Smooth muscle cell of the brain vasculature (primary cell): ENCODE measurements at places on chromosomes 5 and 9.
A peak's percentile ranks its signal among the peaks of the same experiment; 100 is the strongest.

- DNase-seq, result no peak
These were observed 96.6 kb downstream of the UBAP2 start for GRCh38 chr9:33952066-33952465.

DNA sequence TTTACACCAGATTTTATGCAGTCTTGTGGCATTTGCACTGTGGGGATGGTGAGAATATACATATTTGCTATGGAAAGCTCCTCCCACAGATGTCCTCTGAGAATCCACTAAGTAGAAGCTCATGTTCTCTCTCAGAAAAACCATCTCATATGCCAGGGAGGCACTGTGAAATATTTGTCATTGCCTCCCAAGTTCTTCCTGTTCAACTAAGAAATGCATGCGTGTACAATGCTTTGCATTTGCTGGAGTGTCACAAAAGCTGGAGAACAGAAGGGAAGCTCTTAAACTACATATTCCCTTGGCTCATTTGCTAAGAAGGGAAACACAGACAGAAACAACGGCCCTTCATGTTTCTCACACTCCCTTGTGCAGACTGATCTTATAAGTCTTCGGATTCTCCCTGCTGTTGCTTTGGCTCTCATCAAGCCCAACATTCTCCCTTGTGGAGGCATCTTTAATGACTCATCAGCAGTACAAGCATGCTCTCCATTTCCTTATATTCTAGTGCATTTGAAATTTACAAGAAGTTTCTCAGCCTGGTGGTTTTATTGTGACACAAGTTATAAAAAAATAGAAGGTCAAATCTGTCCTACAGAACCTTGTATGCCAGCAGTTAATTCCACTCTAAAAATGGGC, 220.6 kb downstream of the TRIM36 start:
- no peak for DNase-seq

DNA sequence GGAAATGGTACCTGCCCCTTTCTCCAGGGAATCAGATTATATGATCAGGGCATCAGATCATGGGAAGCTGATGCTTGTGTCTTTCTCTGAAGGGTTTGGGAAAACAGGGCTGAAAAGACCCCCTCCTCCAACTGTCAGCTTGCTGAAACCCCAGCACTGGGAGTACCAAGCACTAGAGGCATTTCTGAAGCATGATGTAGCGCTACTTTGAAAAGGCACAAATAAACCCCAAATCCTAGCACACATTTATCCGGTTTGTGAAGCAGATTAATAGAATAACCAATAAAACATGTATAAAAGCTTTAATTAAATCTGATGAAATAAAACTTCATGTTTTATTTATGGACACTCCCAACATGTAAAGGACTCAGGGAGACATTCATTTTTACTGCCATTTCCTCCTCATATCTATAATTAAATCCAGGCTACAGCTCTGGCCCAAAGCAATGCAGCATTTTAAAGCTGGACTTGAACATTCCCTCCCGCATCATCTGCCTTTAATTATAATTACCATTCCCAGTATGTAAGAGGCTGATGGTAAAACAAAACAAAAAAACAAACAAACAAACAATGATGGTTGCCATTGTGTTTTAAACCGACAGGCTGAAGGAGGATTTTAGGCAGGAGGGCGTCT, 298.2 kb upstream of the RFX3 start:
- no peak for DNase-seq

DNA sequence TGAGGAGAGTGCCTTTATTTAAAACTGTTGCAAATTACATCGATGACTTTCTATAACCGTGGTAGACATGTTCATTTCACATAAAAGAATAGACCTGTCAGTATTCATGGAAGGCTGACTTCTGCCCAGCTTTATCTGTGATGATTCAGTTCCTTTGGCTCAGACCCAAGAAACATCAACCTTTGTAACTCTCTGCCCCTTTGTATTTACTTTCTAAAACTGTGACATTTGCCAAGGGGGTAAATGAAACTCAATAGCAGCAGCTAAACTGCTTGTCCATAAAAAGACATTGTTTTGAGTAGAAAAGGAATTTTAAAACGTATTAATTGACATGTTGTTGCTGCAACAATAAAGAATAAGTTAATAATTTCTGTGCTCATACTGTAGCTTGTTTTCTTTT, 137.8 kb upstream of the ANKH start:
- DNase-seq, result peak; percentile 85

- no peak for DNase-seq
These were observed 203.9 kb downstream of the FBN2 start for GRCh38 chr5:128334010-128334716.

DNA sequence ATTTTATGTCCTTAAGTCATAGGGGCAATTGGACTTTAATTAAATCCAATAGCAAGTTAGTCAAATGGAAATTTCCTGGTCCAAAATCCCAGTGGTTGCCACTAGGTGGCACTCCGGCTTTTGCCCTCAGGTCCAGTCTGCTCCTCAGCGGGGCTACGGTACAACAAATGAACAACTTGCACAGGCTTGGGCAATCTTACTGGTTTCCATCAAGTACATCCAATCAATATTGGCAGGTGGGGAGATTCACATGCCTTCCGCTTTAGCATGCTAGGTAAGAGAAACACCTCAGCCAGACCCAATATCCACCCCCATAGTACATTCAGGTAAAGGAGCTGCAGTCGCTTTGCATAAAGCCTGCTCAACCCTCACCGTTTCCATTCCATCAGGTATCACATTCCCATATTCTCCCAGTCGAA, 6.3 kb upstream of the MXD3 start:
- DNase-seq, result peak; percentile 56

DNA sequence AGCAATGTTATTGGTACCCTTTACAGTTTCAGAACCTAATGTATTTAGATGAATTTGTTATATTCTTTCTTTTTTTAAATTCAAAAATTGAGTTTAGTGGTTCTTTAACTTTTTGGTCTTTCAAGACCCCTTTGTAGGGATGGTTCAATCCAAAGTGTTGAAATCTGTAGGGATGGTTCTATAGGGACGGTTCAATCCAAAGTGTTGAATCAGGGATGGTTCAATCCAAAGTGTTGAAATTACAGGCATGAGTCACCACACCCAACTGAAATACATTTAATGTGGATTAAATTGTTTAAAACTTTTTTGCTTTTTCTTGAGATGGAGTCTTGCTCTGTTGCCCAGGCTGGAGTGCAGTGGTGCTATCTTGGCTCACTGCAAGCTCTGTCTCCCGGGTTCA, 30.6 kb downstream of the SNX2 start:
- no peak for DNase-seq

DNA sequence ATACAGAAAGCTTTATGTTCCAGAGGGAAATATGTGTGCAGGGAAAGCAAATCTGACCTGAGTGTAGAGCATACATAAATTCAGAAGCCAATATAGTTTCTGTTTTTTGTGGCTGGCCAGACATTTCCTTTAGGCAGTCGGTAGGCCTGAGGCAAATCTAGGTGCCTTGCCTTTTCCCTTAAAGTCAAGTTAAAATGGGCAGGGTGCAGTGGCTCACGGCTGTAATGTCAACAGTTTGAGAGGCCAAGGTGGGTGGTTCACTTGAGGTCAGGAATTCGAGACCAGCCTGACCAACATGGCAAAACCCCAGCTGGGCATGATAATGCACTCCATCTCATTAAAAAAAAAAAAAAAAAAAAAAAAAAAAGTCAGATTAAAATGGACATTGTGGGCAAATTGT, 31.2 kb downstream of the PHAX start:
- DNase-seq, result no peak

- DNase-seq, result no peak
These were observed 555.3 kb upstream of the ZNF462 start for GRCh38 chr9:106307670-106308069.

DNA sequence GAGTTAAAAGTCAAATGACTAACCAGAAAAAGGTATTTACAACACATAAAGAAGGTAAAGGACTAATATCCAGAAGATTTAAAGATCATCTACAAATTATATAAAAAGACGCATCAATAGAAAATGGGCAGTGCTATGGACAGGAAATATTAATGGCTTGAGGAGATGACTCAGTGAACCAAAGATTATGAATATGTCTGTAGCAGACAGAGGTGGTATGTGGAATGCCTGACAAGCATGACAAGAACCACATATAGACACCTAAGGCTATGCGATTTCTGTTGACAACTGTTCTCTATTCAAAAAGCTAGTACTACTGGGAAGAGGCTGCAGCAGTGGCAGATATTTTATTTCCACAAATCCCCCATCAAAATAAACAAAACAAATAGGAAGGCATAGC, 177.0 kb upstream of the SH3GL2 start:
- no peak for DNase-seq

DNA sequence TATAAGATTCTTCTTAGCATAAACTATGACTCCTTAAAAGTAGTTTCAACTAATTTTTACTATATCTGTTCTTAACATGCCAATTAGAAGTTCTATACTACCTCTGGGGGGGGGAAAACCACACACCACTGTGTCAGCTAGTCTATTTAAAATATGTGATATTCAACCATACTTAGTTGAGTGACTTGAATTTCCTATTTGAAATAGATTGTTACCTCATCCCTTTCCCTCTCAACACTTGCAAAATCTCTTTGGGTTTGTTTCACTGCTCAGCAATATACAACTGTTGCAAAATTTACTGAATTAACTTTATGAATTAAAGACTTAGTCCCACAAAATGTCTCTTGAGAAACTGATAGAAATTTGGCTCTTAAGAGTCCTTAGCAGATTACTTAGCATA, 151.1 kb upstream of the POU5F2 start:
- DNase-seq, result no peak

GRCh38 chr5:170269579-170269978, 28.0 kb downstream of the LCP2 start:
- no peak for DNase-seq

- no peak for DNase-seq
These were observed 124.6 kb downstream of the ACER2 start for GRCh38 chr9:19533373-19533772.

- DNase-seq, result no peak
These were observed 49.9 kb upstream of the DAPK1 start for GRCh38 chr9:87447547-87448432.

- DNase-seq, result no peak
These were observed 465.4 kb downstream of the ICE1 start for GRCh38 chr5:5887833-5888232.

DNA sequence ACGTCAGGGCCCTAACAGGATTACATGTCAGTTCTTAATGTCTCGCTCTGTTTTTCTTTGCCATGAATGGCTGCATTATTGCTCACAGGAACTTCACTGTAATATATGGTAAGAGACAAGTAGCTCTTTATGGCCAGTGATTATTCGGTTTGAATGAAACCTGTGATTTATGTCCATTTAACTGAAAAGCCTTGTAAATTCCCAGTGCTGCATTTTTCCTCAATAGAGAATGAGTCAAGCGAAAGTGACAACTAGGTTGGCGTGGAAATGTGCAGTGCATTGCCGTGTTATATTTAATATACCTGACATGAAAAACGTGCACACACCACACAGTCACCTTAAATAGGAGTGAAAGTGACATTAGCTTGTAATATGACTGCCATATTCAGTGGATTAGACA, 163.1 kb downstream of the PBX3 start:
- DNase-seq, result no peak

GRCh38 chr5:4001004-4001403, 405.4 kb downstream of the IRX1 start:
- no peak for DNase-seq

GRCh38 chr9:131330814-131331600, 41.5 kb downstream of the PLPP7 start:
- DNase-seq, result no peak

DNA sequence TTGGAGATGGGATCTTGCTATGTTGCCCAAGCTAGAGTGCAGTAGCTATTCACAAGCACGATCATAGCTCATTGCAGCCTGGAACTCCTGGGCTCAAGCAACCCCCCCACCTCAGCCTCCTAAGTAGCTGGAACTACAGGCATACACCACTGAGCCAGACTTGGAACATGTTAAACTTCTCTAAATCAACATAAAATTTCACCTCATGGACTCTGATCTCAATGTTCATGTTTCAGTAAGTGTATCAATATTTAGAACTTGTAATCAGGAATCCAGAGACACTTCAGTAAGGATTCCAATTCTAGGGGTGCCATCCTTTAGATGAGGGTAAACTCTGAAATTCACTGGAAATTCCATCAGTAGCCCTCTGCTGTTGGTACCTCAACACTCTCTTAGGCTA, 6.8 kb downstream of the GNE start:
- no peak for DNase-seq

- DNase-seq, result no peak
These were observed 833 bp upstream of the MROH2B start for GRCh38 chr5:41071975-41072374.

DNA sequence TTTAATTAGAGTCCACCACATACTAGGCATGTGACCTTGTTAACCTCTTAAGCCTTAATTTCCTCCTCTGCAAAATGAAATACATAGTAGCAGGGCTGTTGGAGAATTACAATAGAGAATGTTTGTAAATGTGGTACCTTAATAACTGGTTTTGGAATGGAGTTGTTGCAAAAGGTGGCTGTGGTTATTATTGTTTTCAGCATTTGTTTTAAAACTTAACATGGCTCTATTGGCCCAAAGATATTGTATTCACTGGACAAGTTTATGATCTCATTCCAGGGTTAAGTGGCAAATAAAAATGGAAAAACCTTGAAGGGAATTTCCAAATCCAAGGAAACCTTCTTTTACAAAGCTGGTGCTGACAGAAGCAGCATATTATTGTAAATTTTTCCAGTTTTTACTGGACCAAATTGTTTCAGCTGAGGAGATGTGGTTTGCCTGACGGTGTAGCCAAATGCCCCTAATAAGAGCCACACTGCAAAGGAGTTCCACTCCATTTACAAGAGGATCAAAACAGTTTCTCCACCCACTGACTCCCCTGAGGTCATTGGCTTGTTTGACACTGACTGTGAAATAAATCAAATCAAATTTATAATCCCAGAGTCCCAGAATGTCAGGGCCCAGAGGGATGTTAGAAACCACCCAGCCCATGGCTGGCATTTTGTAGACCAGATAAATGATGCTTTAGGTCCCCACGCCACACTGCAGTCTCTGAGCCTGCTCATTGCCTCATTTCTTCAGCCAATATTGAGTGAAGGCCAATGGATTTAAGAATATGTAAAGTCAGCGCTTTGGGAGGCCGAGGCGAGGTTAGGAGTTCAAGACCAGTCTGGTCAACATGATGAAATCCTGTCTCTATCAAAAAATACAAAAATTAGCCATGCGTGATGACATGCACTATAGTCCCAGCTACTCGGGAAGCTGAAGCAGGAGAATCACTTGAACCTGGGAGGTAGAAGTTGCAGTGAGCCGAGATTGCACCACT, 45.2 kb downstream of the ADRA1B start:
- DNase-seq, result no peak

GRCh38 chr5:155293605-155294178, 280.1 kb downstream of the KIF4B start:
- no peak for DNase-seq

GRCh38 chr5:154762261-154762660, 7.1 kb downstream of the LARP1 start:
- no peak for DNase-seq

DNA sequence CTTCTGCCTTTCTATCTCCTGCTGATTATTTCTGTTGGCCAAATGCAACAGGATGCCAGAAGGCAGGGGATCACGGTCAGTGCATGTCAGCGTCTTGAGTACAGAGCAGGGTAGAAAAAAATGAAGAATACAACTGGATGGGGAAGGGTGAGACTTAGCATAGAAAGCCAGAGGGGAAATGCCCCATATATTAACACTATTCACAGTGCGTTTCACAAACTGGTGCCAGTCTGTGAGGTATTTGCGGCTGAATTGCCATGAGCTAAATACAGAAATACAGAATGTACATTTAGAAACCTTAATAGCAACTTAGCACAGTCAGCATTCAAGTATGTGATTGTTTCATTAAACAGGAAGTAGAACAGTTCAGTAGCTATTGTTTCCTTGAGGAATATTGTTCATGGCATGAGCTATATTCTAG, 31.0 kb upstream of the SLC1A3 start:
- DNase-seq, result no peak
